GM12865 (cell line): ENCODE measurements at places on chromosomes 6 and 20.

GRCh38 chr20:22394583-22394982 lies 189.8 kb downstream of the FOXA2 start:
- DNase-seq: no peak

GRCh38 chr6:112337209-112337638 lies 9.9 kb upstream of the RFPL4B start:
- peak; percentile 7 for DNase-seq

DNA sequence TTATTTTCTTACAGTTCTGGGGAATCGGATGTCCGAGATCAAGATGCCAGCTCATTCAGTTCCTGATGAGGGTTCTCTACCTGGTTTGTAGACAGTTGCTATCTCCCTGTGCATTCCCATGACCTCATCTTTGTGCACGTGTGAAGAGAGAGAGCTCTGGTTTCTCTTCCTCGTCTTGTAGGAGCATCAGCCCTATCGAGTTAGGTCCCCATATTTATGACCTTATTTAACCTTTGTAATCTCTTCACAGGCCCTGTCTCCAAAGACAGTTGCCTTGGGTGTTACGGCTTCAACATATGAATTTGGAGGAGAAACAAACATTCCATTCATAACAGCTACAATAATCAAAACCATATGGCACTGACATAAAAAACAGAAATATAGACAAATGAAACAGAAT lies 455.3 kb downstream of the HACE1 start:
- DNase-seq: peak; percentile 35

- no peak for DNase-seq
These were observed 116.8 kb downstream of the RNASET2 start for GRCh38 chr6:166839569-166839968.
